ENCODE measurements at places on chromosomes 16 and 17.

DNA sequence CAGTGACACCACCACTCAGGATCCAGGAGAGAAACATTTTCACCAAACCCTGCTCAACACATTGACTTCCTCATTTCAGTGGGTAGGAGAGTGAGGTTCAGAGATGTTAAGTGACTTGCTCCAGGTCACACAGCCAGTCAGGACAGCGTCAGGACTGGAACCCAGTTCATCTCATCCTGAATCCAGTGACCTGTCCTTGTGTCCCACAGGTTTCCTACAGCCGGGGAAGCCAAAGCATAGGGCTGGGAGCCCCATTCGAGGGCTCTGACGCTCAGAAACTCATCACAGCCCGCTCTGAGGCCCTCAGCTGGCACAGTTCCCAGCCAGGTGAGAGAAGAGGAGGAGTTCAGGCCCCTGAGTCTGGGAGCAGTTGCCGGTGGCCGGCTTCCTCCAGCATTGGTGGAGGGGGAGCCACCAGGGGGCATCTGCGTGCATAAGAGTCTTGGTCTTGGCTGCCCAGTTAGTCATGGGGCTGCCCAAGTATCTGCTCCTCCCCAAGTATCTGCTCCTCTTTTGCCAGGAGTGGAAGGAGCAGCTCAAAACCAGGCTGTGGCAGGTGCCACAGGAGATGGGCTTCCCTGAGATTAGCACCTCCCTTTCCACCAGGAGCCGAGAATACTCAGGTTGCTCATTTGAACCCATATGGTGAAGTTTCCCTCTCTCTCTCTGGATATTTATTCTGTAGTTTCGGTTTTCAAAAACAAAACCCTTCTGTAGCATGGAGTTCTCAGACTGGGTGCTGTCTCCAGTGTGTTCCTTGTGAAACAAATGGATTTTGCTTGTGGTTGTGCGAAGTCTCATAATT is 56.0 kb downstream of the TNFRSF13B start:
- peak; percentile 69 for DNase-seq

DNA sequence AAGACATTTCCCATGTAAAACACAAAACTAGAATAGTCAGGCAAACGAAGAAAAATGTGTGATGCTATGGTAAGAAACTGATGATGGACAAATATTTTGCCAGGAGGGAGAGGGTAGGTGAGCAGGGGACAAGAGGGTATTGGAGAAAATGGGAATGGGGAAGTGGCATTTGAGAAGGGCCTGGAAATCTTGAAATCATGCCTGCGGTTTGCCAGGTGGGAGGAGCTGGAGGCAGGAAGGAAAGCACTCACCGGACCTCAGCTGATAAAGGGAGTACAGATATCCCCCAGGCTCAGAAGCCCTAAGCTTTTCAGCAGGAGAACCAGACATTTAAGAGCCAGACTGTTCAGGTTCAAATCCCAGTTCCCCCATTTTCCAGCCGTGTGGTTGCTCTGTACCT is 103.6 kb downstream of the GSG1L start:
- no peak for DNase-seq

DNA sequence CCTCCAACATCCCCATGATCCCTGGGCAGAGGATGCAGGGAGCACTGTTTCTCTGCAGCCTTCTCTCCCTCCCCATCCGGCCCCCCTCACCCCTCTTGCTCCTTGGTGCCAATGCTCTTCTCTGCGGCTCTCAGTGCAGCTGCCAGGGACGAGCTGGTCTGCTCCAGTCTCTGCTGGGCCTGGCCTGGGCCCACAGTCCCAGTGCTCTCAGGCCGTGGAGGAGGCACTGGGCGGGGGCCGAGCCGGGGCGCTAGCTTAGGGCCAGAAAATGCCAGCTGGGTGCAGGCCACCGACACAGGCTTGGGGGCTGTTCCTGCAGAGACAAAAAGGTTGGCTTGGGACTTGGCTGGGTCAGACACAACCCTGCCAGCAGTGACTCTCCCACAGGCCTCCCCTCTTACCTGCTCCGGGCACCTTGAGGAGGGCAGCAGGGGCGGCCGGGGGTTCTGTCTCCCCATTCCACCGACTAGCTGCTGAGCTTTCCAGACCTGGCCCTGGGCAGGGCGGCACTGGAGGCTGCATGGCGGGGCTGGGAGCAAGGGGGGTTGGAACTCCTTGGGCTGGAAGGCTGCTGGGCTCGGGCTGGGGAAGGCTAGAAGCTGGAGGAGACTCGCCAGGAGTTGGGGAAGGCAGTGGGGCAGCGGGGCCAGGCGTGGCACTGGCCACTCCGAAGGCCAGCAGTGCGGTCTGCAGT is 13.8 kb downstream of the CASKIN2 start:
- DNase-seq = no peak

DNA sequence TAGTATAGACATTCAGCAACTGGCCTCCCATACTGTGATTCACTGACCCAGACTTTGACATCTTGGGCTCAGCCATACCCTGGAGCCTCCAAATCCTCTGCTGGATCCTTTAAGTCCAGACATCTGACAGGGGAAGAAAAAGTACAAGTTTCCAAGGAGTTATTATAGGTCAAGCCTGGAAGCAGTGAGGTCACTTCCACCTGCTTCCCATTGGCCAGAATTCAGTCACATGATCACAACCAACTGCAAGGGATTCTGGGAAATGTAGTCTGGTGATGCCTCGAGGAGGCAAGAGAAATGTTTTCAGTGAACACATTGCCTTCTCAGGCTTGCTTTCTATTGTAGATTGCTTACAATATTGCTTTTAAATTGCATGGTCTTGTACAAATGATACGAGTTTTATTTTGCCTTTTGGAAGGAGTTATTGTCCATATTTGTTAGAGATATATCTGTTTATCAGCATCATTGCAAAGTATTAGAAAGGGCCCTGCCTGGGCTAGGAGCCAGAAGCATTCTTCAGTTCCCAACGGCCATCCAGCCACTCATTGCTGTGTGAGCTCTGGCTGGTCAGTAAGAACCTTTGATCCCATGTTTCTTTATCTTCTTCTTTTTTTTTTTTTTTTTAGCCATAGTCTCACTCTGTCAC is 696.9 kb downstream of the WWOX start:
- DNase-seq = no peak

- no peak for DNase-seq
Observed at GRCh38 chr17:76994237-76994637, 126.0 kb downstream of the MGAT5B start.
